ENCODE measurements at places on chromosomes 3 and 15.

- DNase-seq = no peak
These were observed 57.7 kb downstream of the IQSEC1 start for GRCh38 chr3:13015286-13016082.

GRCh38 chr3:69320871-69321271 is 65.0 kb downstream of the FRMD4B start:
- no peak for DNase-seq

DNA sequence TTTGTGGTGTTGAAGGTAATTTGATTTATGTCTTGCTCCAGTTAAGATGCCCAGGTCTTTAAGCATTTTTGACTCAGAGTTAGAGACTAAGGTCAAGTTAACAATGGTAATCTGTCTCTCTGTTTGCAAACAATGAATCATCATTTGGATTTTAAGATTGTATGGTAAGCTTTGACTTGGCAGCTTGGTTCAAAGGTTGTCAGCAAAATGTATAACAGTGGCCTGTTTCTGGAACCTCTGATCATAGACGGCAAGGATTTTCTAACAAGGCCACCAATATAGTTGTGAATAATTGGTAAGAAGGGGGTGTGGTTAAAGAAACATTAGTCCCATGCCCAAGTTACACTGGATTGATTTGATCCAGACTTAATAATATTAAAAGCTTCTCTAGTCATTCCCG is 775.2 kb upstream of the GOLIM4 start:
- DNase-seq = no peak

DNA sequence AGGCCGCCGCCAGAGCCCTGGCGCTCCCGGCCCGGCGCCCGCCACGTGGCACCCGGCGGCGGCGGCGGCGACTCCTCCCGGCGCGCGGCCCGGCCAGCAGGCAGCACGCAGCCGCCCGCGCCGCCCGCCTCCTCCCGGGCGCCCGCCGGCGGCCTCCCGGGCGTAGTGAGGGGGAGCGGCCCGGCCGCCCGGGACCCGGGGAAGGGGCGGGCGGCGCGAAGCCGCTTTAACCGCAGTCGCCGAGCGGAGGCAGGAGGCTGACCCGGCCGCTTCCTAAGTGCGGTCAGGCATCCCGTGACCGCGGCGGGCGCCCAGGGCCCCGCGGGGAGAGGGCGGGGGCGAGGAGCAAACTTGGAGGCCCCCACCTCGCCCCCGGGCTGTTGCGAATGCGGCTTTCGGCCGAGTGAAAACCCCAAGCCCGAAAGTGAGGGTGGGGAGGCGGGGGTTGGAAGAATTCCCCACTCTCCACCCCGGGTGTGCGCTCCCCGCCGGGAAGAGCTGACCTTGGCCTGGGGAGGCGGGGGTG is 1.7 kb upstream of the HES1 start:
- DNase-seq = peak; percentile 70

- no peak for DNase-seq
These were observed 1.5 kb upstream of the SPSB4 start for GRCh38 chr3:141049681-141050080.

- DNase-seq = no peak
These were observed 124.6 kb downstream of the ZNF621 start for GRCh38 chr3:40649346-40649745.

- DNase-seq = no peak
These were observed 15.8 kb upstream of the CYP11A1 start for GRCh38 chr15:74383286-74383685.

GRCh38 chr3:20680990-20681628 is 495.1 kb upstream of the SGO1 start:
- DNase-seq = no peak

GRCh38 chr3:159583662-159584061 is 405.0 kb upstream of the IL12A start:
- no peak for DNase-seq

GRCh38 chr3:186668426-186668825 is 2.6 kb downstream of the HRG start:
- DNase-seq = no peak

Measured in caudate nucleus (tissue), 63 donors.